ENCODE measurements at places on chromosomes 6 and 20.

GRCh38 chr6:156154896-156155295, 622.3 kb upstream of the ARID1B start:
- no peak for DNase-seq

DNA sequence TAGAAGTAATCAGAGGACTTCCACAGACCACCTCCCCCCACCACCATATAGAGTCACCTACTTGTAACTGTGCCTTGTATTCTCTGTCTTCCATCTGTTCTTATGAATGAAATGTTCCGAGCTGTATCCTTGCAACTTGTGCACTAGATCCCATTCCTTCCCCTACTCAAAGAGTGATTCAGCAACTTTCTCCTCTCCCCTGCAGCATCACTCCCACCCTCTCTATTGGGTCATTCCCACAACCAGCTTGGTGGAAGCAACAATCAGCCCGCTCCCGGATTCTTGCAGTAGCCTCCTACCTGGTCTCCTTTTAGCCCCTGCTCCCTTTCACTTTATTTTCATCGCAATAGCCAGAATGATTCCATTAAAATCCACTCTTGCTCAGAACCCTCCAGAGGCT, 34.9 kb upstream of the REV3L start:
- DNase-seq = no peak

DNA sequence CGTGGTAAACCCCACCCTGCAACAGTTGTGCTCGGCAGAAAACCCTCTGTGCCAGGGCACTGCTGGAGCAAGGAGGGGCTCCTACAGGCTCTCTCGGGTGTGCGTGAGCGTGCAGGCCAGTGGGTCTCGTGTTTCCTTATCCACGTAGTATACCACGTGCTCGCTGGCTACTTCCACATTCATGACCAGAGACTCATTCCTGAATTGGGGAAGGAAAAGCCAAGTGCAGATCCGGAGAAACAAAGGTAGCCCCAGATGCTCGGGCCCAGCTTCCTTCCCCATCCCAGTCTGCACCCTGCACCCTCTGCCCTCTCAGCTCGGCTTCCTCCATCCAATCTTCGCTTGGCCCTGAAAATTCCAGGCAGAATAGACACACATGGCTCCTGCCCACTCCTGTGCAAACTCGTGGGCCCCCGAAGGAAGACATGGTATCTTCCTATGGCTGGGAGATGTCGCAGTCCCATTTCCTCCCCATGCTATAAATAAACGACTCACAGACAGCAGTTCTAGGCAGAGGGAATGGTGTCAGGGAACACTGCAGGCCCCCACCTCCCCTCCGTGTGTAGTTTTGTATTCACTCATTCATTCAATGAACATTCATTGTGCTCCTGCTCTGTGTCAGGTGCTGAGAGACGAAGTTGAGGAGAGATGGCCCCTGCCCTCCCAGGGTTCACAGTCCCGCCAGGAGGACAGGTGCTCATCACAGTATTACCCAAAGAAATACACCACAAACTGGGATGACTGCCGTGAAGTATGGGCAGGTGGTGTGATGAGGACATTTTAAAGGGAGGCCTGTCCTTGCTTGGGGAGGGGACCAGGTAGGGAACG, 29.6 kb downstream of the NPEPL1 start:
- DNase-seq = no peak

GRCh38 chr6:168916576-168917211, 337.0 kb downstream of the THBS2 start:
- DNase-seq = no peak

Data from NCI-H2029 (cell line).